ENCODE measurements at places on chromosomes 3 and 15.

DNA sequence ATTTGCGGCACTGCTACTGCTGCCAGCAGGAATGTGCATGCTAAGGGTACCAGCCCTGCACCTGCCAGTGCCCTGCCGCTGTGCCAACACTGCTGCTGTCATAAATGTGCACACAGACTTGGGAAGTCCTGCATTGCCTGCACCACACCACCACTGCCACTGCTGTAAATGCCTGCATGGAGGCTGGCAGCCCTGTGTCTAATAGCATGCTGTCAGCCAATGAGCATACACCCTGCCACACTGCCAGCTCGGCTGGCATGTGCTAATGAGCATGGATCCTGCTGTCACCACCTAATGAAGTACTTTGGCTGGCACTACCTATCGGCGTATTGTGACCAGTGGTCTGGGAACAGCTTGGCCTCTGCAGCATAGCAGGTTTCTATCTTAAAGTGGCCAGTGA lies 981.8 kb upstream of the GBE1 start:
- no peak overlapping the region for H3K4me3 ChIP-seq
- H3K36me3 ChIP-seq, result no peaks in the 10 kb centered on the region
- DNase-seq, result no peak
- no peaks in the 10 kb centered on the region for H3K27me3 ChIP-seq
- no peaks in the 10 kb centered on the region for H3K4me1 ChIP-seq

- H3K27me3 ChIP-seq, result no peaks in the 10 kb centered on the region
- H3K36me3 ChIP-seq, result no peaks in the 10 kb centered on the region
- no peak overlapping the region for H3K27ac ChIP-seq
- no peak for DNase-seq
Measured at GRCh38 chr3:157465741-157466140, 29.1 kb downstream of the PTX3 start.

DNA sequence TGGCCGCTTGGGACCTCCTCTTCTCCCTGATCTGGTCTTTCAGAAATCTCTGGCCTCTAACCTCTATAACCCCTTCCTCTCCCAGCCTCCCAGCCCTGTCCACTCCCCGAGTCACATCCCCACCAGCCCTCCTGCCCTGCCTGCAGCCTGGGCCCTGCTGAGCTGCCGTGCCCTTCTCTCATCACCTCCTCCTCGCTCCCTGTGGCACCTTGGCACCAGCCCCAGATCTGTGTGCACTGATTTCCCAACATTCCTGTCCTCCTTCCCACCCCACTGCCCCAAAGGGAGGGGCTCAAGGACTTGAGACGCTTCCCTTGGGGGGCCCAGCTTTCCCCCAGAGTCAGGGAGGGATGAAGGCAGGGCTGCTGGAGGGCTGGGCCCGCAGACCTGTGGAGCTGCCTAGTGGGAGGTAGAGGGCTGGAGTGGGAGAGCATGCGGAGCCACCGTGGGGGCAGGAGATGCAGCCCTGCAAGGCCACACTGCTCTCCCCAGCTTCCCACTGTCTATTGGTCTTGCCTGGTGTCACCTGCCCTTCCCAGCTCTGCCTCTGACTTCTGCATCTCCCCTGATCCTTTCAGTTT lies 42.7 kb downstream of the EXOG start:
- H3K27ac ChIP-seq, result no peak overlapping the region
- H3K27me3 ChIP-seq, result no peaks in the 10 kb centered on the region
- DNase-seq, result no peak
- H3K36me3 ChIP-seq, result no peaks in the 10 kb centered on the region
- peaks cover 3% of the 10 kb centered on the region for H3K4me1 ChIP-seq
- no peak overlapping the region for H3K4me3 ChIP-seq

GRCh38 chr3:48650723-48651122 lies 12.0 kb downstream of the CELSR3 start:
- H3K27me3 ChIP-seq, result no peaks in the 10 kb centered on the region
- H3K36me3 ChIP-seq, result no peaks in the 10 kb centered on the region
- H3K4me1 ChIP-seq, result peaks cover 2% of the 10 kb centered on the region
- no peak overlapping the region for H3K4me3 ChIP-seq
- H3K27ac ChIP-seq, result no peak overlapping the region
- DNase-seq, result no peak

DNA sequence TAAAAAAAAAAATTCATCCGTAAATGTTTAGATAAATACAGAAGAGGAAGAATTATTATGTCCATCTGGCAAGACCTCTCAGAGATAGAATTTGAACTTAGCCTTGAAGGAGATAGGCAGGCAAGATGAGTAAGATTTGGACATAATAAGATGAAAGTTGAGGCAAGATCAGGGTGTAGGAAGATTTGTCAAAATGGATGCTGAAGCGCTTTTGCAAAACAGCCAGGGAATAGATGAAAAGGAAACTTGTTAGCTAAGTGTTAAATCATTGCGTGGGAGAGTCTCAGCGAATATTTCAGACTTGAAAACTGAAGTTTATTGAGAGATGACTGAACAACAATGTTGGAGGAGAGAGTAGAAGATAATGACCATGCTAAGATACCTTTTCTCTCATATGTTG lies 7.2 kb downstream of the BRK1 start:
- DNase-seq, result no peak
- no peaks in the 10 kb centered on the region for H3K4me1 ChIP-seq
- H3K27me3 ChIP-seq, result no peaks in the 10 kb centered on the region
- no peak overlapping the region for H3K4me3 ChIP-seq

GRCh38 chr15:90588427-90588826 lies 58.7 kb downstream of the CRTC3 start:
- DNase-seq, result peak; percentile 14
- H3K4me3 ChIP-seq, result no peak overlapping the region
- H3K27me3 ChIP-seq, result no peaks in the 10 kb centered on the region
- no peak overlapping the region for H3K27ac ChIP-seq
- H3K36me3 ChIP-seq, result no peaks in the 10 kb centered on the region
- no peaks in the 10 kb centered on the region for H3K4me1 ChIP-seq

DNA sequence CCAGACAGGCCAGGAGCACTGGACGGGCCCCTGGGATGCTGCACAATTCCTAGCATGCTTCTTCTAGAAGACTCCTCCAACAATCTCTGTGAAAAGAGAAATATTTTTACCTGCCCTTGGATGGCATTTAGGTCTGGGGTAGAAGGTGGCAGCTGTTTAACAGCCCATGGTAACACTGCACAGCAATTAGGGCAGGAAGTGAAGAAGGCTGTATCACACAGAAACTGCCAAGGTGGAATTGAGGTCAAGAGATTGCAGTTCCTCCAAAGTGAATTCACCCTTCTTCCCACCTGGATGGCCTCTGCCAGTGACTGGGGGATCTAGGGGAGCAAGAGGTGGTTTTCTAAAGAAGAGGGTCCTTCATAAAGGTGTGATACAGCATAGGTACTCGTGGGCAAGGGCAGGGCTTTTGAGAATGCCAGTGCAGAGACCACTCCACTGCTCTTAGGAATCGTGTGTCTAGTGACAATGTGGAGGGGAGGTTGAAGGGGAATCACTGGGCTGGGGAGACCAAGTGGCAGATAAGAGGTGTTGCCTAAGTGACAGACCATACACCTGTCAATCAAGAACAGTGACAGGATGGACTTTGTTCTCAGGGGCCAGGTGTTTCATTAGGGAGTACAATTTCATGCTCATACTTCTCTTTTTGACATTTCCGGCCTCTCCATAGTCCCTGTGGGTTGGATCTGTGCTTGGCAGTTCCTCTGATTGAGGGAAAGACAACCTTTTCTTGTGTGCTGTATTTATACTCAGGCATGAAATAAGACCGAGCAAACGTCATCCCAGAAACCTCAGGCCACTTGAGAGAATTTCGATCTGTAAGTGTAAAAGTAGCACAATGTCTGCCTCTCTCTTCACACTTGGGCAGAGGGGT lies 83.5 kb upstream of the BCL6 start:
- no peaks in the 10 kb centered on the region for H3K36me3 ChIP-seq
- no peaks in the 10 kb centered on the region for H3K4me1 ChIP-seq
- no peaks in the 10 kb centered on the region for H3K27me3 ChIP-seq
- no peak for DNase-seq
- no peak overlapping the region for H3K4me3 ChIP-seq
- H3K27ac ChIP-seq, result no peak overlapping the region

- H3K4me3 ChIP-seq, result no peak overlapping the region
- no peak overlapping the region for H3K27ac ChIP-seq
- no peaks in the 10 kb centered on the region for H3K4me1 ChIP-seq
- no peaks in the 10 kb centered on the region for H3K27me3 ChIP-seq
- no peaks in the 10 kb centered on the region for H3K36me3 ChIP-seq
Measured at GRCh38 chr3:97838393-97838792, 16.6 kb downstream of the CRYBG3 start.

DNA sequence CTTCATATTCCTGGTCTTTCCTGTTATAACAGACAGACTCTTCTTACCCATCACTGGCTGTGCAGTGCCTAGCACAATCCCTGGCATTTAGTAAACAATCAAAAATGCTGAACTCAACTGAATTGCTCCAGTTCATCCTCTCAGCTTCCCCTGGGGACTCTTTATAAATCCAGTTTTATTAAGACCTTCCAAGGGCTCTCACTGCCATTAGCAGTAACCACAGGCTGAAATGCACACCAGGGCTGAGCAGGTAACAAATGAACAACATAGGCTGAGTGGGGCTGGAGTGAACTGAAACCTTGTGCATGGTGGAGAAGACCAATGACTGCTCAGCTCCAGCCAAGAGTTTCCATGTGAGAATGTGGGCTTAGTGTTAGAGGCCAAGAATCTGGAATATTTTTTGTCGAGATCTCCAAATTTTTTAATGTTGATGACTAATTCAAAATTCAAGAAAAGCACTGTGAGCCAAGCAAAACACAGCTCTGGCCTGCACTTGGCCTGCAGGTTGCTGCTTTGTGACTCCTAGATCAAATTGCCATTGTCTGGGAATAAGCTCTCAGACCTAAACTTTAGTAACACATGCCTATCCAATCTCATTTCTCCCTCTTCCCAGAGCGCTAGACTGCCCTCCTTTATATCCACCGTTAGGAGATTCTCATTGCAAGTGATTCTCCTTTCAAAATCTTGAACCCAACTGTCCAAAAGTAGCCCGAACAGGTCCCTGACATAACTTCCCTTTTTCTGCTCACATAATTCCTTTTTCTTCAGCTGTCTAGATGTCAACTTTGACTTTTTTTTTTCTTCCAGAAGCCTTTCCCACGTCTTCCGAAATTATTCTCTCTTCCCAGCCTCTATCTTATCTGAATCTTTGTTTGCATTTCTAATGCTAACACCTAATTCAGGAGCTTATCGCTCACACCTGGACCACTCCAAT lies 7.4 kb downstream of the SQOR start:
- no peaks in the 10 kb centered on the region for H3K4me1 ChIP-seq
- H3K27me3 ChIP-seq, result peaks cover 6% of the 10 kb centered on the region
- no peaks in the 10 kb centered on the region for H3K36me3 ChIP-seq
- no peak overlapping the region for H3K27ac ChIP-seq
- peak; percentile 33 for DNase-seq
- H3K4me3 ChIP-seq, result no peak overlapping the region

DNA sequence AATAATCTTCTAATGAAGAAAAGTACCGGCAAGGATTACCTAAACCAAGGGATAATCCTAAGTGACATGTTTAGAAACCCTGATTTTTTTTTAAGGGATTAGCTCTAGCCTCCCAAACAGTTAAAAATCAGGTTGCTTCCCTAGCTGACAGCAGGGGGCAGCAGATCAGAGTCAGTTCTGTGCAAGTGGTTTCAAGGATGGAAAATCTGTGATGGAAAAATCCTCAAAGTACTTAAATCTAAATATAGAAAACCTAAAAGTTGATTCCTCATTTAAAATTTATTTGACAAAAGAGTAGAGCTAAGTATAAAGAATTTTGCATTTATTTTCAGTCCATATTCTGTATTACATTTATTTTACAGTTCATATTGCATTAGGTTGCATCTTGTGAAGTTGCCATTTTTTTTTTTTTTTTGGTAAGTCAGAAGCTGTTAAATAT lies 107.6 kb downstream of the PEX5L start:
- no peak overlapping the region for H3K4me3 ChIP-seq
- H3K27me3 ChIP-seq, result no peaks in the 10 kb centered on the region
- no peaks in the 10 kb centered on the region for H3K36me3 ChIP-seq
- no peaks in the 10 kb centered on the region for H3K4me1 ChIP-seq
- H3K27ac ChIP-seq, result no peak overlapping the region

DNA sequence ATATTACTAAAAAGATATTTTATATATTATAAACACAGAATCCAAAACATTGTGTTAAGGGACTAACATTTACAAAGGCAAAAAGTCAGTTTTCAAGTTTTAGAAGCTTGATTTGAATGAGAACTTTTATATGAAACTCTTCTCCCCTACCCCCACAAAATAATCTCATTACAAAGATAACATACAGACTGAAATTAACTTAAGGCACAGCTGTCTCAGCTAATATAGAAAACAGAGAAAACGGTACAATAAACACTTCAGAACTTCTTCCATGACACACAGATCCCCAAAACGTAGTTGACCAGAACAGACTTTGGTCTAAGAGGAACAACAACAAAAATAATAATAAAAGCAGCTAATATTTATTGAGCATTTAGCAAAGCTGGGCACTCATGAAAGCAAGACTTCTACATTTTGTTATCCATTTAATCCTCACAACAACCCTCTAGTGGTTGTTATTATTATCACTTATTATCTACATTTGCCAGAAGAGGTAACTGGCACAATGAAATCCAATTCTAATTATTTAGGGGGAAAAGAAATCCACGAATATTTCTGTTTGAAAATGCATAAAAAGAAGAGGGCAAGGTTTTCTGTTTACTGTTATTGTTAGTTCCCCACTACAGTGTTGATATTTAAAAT lies 68.1 kb downstream of the PFN2 start:
- H3K36me3 ChIP-seq, result no peaks in the 10 kb centered on the region
- no peak for DNase-seq
- H3K4me1 ChIP-seq, result no peaks in the 10 kb centered on the region
- H3K27me3 ChIP-seq, result no peaks in the 10 kb centered on the region
- no peak overlapping the region for H3K4me3 ChIP-seq
- no peak overlapping the region for H3K27ac ChIP-seq

- H3K4me1 ChIP-seq, result peaks cover 3% of the 10 kb centered on the region
- no peaks in the 10 kb centered on the region for H3K27me3 ChIP-seq
- H3K4me3 ChIP-seq, result no peak overlapping the region
- peak; percentile 55 for DNase-seq
Measured at GRCh38 chr15:64503197-64503596, 42.8 kb downstream of the ZNF609 start.

- no peaks in the 10 kb centered on the region for H3K4me1 ChIP-seq
- no peak for DNase-seq
- no peaks in the 10 kb centered on the region for H3K27me3 ChIP-seq
- no peaks in the 10 kb centered on the region for H3K36me3 ChIP-seq
- no peak overlapping the region for H3K4me3 ChIP-seq
- no peak overlapping the region for H3K27ac ChIP-seq
Measured at GRCh38 chr3:134988666-134989065, 193.6 kb downstream of the EPHB1 start.

DNA sequence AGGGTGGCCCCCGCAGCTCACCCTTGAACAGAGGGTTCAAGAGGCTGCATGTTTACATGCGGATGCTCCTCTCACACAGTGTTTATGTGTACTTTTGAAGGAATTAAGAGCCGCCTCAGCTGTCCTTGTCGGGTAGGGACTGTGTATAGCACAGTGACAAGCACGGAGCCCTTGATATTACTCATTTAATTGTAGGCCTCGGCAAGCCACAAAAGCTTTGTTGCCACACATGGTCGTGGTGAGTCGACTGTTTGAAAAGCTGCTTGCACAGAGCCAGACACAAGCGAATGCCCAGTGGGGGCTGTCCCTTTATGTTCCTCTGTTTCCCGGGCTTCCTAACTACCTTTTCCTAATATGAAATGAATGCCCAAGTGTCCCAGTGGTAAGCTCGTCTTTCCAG lies 4.5 kb downstream of the ESYT3 start:
- H3K27me3 ChIP-seq, result no peaks in the 10 kb centered on the region
- no peak overlapping the region for H3K4me3 ChIP-seq
- no peaks in the 10 kb centered on the region for H3K36me3 ChIP-seq
- no peak for DNase-seq
- H3K4me1 ChIP-seq, result peaks cover 3% of the 10 kb centered on the region

- no peak overlapping the region for H3K4me3 ChIP-seq
- DNase-seq, result no peak
- H3K27me3 ChIP-seq, result no peaks in the 10 kb centered on the region
- peaks cover 6% of the 10 kb centered on the region for H3K4me1 ChIP-seq
- H3K36me3 ChIP-seq, result no peaks in the 10 kb centered on the region
Measured at GRCh38 chr3:141454054-141454453, 32.8 kb upstream of the RASA2 start.

All from mesendoderm (in vitro differentiated cells).